ENCODE measurements at places on chromosomes 11 and 22.

DNA sequence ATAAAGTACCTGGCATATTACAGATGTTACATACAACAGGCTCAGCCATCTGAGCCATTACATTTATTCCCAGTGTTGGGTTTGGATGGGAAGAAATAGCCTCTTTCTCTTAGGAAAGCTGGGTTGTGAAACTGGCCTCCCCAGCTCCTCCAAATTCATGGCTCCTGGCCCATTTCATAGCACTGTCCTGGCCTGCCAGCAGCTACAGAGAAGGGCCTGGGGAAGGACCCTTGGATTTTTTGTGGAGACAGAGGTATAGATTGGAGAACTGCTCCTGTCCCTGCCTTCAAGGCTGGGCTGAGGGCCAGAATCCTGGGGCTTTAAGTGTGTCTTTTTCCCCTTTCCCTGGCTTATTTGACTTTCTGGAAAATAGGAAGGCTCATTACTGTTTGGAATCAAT lies 18.0 kb downstream of the PKNOX2 start:
- H3K36me3 ChIP-seq, result no peaks in the 10 kb centered on the region
- no peak overlapping the region for H3K4me3 ChIP-seq
- DNase-seq, result no peak

GRCh38 chr22:44555046-44555445 lies 57.0 kb upstream of the RTL6 start:
- H3K4me1 ChIP-seq, result no peaks in the 10 kb centered on the region
- no peak for DNase-seq
- H3K4me3 ChIP-seq, result no peak overlapping the region
- peaks cover 7% of the 10 kb centered on the region for H3K27me3 ChIP-seq
- H3K36me3 ChIP-seq, result no peaks in the 10 kb centered on the region

- H3K4me1 ChIP-seq, result no peaks in the 10 kb centered on the region
- DNase-seq, result no peak
- no peaks in the 10 kb centered on the region for H3K27me3 ChIP-seq
- H3K36me3 ChIP-seq, result no peaks in the 10 kb centered on the region
- H3K27ac ChIP-seq, result no peak overlapping the region
Measured at GRCh38 chr22:33393432-33393831, 335.3 kb upstream of the SYN3 start.

DNA sequence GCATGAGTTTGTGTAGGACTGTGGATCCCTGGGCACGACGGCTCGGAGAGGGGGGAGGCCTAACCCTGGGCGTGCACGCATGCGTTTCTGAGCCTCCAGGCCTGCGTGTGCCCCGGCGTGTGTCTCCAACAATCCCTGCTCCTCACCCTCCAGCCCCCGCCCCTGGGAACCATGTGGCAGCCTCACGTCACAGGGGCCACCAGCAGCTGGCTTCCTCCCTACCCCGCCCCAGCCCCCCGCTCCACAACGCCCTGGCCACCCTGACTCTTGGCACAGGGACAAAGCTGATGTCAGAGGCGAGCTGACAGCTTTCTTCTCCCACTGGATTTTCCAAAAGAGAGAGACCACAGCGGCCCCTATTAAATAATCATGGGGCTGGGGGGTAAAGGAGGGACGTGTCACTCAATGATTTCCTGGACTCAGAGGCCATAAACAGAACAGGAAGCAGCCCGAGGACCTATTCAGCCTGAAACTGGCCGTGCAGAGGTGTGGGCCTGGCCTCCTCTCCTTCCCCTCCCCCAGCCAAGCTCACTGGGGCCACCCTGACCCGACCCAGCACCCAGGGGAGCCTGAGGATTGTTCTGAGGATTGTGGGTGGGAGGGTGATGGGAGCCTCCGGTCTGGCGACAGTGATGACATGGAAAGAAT lies 6.8 kb upstream of the LIF start:
- H3K36me3 ChIP-seq, result no peaks in the 10 kb centered on the region
- H3K4me1 ChIP-seq, result peaks cover 11% of the 10 kb centered on the region
- H3K27ac ChIP-seq, result no peak overlapping the region
- peaks cover 1% of the 10 kb centered on the region for H3K27me3 ChIP-seq
- no peak overlapping the region for H3K4me3 ChIP-seq

- no peak overlapping the region for H3K27ac ChIP-seq
- H3K27me3 ChIP-seq, result peaks cover 1% of the 10 kb centered on the region
- H3K36me3 ChIP-seq, result no peaks in the 10 kb centered on the region
- no peak for DNase-seq
- no peaks in the 10 kb centered on the region for H3K4me1 ChIP-seq
Measured at GRCh38 chr11:56917708-56918400, 70.9 kb upstream of the OR5AK2 start.

DNA sequence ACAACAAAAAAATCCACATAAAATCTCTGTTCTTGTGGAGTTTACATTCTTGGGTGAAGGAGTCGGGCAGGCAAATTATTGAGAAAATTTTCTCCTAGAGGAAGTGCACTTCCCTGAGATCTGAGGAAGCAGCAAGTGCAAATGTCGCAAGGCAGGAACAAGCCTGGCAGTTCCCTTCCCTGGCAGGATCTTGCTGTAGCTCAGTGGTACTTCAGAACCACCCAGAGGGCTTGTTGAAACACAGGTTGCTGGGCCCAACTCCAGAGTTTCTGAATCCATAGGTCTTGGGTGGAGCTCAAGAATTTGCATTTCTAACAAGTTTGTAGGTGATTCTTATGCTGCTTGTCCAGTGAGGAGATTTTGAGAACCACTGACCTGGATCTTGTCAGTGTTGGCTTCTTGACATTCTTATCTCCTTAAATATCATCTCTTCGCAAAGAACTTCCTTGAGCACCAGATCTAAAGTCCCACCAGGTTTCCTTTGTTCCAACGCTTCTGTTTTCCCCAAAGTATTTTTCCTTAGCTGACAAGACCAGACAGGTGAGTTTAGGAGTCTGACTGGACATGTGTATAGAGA lies 9.6 kb downstream of the QSER1 start:
- peaks cover 24% of the 10 kb centered on the region for H3K4me1 ChIP-seq
- H3K36me3 ChIP-seq, result no peaks in the 10 kb centered on the region
- no peak overlapping the region for H3K27ac ChIP-seq
- no peaks in the 10 kb centered on the region for H3K27me3 ChIP-seq
- no peak for DNase-seq

DNA sequence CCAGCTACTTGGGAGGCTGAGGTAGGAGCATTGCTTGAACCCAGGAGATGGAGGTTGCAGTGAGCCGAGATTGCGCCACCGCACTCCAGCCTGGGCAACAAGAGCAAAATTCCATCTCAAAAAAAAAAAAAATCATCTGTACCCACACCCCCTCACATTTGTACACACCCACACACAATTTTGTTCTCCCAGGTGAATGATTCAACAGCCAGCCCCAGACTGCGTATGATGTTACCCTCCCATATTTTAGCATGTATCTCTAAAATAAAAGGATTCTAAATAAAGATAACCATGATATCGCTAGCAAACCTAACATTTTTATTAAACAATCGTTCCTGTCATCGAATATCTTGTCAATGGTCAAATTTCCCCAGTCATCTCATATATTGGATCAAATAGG lies 65.8 kb downstream of the BRD1 start:
- H3K27ac ChIP-seq, result no peak overlapping the region
- H3K36me3 ChIP-seq, result peaks cover 4% of the 10 kb centered on the region
- no peak overlapping the region for H3K4me3 ChIP-seq
- DNase-seq, result no peak
- peaks cover 5% of the 10 kb centered on the region for H3K27me3 ChIP-seq

- H3K36me3 ChIP-seq, result no peaks in the 10 kb centered on the region
- H3K4me1 ChIP-seq, result no peaks in the 10 kb centered on the region
- no peak overlapping the region for H3K4me3 ChIP-seq
- DNase-seq, result no peak
Measured at GRCh38 chr22:49015459-49015858, 812.2 kb downstream of the BRD1 start.

DNA sequence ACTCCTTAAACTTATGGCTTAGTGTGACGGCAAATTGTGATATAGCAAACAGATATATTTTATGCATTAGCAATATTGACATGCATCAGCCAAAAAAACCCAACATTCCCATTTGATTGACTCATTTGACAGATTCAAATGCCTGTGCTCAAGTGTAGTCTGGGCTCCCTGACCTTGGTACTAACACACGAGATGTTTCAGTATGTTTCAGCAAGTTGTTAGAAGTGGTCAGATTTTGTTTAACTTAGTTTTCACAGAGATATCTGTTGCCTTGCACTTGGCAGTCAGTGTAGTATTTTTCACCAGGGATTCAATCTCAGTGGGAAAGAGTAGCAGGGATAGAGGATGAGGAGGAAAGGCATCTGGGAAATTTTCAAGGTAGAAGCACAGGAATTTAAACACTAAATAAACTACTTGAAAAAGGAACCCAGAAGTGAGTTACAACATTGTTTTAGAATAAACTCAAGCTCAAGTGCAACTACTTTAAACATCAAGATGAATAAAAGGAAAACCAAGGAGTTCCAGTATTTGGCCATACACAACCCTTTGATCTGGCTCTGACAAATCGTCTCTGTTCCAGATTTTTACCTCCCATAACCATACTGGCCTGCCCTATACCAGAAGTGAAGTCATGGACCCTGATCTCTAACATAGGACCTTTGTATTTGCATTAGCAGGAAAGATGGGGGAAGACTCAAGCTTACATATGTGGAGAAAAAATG lies 56.5 kb upstream of the BLID start:
- peaks cover 10% of the 10 kb centered on the region for H3K27me3 ChIP-seq
- H3K36me3 ChIP-seq, result no peaks in the 10 kb centered on the region
- H3K27ac ChIP-seq, result no peak overlapping the region

DNA sequence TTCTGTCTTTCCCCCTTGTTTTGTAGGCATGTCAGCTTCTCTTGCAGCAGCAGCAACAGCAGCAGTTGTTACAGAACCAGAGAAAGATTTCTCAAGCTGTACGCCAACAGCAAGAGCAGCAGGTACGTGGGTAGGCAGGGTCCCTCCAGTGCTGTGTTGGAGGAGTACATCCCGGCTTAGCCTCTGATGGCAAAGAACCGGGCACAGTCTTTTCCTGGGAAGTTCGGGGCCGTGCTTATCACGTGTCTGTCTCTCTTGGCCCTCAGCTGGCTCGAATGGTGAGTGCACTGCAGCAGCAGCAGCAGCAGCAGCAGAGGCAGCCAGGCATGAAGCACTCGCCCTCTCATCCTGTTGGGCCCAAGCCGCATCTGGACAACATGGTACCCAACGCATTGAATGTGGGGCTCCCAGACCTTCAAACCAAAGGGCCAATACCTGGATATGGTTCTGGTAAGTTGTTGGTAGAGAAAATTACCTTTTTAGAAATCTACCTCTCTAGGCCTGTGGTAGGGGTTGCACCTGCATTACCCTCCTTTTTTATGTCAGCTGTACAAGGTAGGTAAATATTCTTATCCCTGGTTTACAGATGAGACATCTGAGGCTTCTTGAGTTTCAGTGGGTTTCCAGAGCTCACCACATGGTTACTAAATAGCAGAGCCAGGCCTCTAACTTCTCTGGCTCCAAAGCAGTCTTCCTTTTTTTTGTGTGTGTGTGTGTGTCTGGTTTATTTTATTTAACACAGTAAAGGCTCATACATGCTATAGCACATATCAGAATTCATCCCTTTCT lies 45.2 kb upstream of the ADSL start:
- peaks cover 18% of the 10 kb centered on the region for H3K36me3 ChIP-seq
- H3K4me1 ChIP-seq, result peaks cover 1% of the 10 kb centered on the region
- no peak overlapping the region for H3K27ac ChIP-seq
- DNase-seq, result no peak
- H3K4me3 ChIP-seq, result no peak overlapping the region

DNA sequence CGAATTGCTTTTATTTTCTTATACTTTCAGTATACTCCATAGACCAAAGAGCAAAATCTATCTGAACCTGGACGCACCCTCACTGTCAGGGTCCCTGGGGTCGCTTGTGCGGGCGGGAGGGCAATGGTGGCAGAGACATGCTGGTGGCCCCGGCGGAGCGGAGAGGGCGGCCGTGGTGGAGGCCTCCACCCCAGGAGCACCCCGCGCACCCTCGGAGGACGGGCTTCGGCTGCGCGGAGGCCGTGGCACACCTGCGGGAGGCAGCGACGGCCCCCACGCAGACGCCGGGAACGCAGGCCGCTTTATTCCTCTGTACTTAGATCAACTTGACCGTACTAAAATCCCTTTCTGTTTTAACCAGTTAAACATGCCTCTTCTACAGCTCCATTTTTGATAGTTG lies 1077.4 kb downstream of the BRD1 start:
- no peaks in the 10 kb centered on the region for H3K36me3 ChIP-seq
- no peak for DNase-seq
- no peak overlapping the region for H3K4me3 ChIP-seq
- H3K4me1 ChIP-seq, result no peaks in the 10 kb centered on the region

DNA sequence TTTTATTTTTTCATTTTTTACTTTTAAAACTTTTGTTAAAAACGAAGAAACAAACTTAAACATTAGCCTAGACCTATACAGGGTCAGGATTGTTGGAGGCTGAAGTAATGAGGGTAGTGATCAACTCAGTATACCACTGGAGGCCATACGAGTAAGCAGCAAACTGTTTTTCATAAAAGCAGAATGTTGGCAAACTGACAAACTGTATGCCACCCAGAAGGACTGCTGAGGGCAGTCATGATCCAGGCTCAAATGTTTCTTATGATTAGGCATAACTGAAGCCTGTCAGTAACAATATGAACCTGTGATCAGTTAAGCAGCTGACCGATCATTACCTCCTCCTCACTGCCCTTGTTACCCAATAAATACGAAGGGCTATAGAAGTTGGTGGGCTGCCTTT lies 10.2 kb upstream of the SC5D start:
- H3K4me1 ChIP-seq, result no peaks in the 10 kb centered on the region
- H3K27me3 ChIP-seq, result peaks cover 11% of the 10 kb centered on the region
- no peak overlapping the region for H3K27ac ChIP-seq
- no peaks in the 10 kb centered on the region for H3K36me3 ChIP-seq

GRCh38 chr11:12841946-12842630 lies 167.0 kb upstream of the RASSF10 start:
- no peaks in the 10 kb centered on the region for H3K36me3 ChIP-seq
- DNase-seq, result no peak
- H3K4me1 ChIP-seq, result peaks cover 5% of the 10 kb centered on the region
- H3K27ac ChIP-seq, result no peak overlapping the region
- peaks cover 2% of the 10 kb centered on the region for H3K27me3 ChIP-seq

GRCh38 chr11:92179017-92179670 lies 45.5 kb upstream of the FAT3 start:
- H3K27me3 ChIP-seq, result no peaks in the 10 kb centered on the region
- no peaks in the 10 kb centered on the region for H3K36me3 ChIP-seq
- DNase-seq, result no peak
- H3K27ac ChIP-seq, result no peak overlapping the region
- no peak overlapping the region for H3K4me3 ChIP-seq
- no peaks in the 10 kb centered on the region for H3K4me1 ChIP-seq

DNA sequence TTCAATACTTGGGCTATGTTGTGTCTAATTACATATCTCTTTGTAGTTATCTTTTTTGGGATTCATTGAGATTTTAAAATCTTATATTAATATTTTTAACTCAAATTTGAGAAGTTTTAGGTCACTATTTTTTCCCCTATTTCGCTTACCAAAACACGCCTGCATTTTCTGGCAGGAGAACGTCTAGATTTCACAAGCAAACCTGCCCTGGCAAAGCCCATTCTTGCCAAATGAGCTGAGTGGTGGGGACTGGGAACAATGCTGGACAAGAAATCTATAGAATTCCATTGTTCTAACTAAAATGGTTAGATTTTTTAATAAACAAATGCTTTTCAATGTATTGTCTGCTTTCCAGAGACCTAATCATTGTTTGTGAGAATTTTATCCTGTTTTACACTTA lies 1283.7 kb upstream of the RAG2 start:
- DNase-seq, result no peak
- H3K4me1 ChIP-seq, result no peaks in the 10 kb centered on the region
- no peaks in the 10 kb centered on the region for H3K27me3 ChIP-seq
- no peak overlapping the region for H3K27ac ChIP-seq
- H3K36me3 ChIP-seq, result peaks cover 4% of the 10 kb centered on the region

- no peak overlapping the region for H3K4me3 ChIP-seq
- DNase-seq, result no peak
- no peaks in the 10 kb centered on the region for H3K4me1 ChIP-seq
Measured at GRCh38 chr11:92122561-92122960, 102.1 kb upstream of the FAT3 start.
